NCI-H510A (cell line): ENCODE measurements at places on chromosomes 12 and 14.

- DNase-seq, result no peak
These were observed 9.3 kb upstream of the NID2 start for GRCh38 chr14:52078095-52078531.

GRCh38 chr14:81256289-81256960, 35.7 kb upstream of the GTF2A1 start:
- DNase-seq, result no peak

GRCh38 chr12:111942557-111942956, 70.4 kb downstream of the TMEM116 start:
- no peak for DNase-seq

DNA sequence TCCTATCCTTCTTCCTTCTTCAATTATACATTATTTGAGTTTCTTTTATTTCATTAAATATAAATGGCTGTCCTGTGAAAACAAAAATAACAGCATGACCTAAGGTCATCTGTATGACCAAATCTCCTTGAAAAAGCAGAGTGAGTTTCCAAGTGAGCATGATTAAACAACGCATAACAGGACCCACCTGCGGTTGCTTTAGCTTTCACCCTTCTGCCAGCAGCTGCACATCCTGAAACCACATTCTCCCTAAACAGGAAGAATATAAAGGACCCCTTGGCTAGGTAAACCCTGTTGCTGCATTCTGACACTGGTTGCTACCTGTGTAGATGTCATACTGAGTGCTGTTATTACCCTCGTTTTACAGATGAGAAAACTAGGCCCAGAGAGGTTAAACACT, 42.8 kb upstream of the CPM start:
- DNase-seq, result no peak

- no peak for DNase-seq
These were observed 71.8 kb downstream of the DNAI7 start for GRCh38 chr12:25123126-25123525.

DNA sequence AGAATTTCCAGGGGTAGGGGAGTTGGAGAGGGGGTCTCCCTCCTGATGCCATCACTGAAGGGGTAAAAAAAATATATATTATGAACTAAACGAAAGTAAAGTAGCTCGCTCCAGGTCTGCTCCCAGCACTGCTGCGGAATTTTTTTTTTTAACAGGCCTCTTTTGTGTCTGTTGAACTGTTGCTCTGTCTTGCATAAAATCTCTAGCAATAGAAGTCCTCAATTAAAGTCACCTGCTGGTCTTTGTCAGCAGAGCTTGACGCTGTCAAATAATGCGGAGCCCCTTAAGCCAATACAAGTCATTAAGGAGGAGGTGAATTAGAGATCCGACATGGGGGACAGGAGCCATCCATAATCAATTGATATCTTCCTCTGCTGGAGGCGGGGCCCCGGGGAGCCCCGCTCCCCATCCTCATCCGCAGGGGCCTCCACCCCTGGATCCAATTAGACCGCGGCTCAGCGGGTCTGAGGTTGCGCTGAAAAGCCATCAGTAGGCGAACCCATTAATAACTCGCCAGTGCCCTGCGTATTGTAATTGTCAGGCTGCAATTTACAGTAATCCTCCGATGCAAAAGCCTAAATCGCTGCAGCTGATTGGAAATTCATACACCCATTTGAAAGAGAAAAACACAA, 85.6 kb downstream of the DICER1 start:
- no peak for DNase-seq

- DNase-seq, result no peak
These were observed 1.4 kb downstream of the EEA1 start for GRCh38 chr12:92927436-92928281.

GRCh38 chr14:37901978-37902377, 305.7 kb upstream of the SSTR1 start:
- DNase-seq, result no peak

GRCh38 chr14:68248481-68249255, 429.1 kb downstream of the RAD51B start:
- peak; percentile 11 for DNase-seq

GRCh38 chr12:100437038-100437841, 36.4 kb upstream of the NR1H4 start:
- DNase-seq, result no peak
